ENCODE measurements at places on chromosomes 7 and 10.

- no peak for DNase-seq
Measured at GRCh38 chr7:155997431-155998327, 185.4 kb upstream of the SHH start.

GRCh38 chr10:48982584-48982983 is 42.9 kb upstream of the LRRC18 start:
- no peak for DNase-seq

GRCh38 chr10:126919426-126919825 is 14.2 kb downstream of the DOCK1 start:
- DNase-seq, result no peak

GRCh38 chr7:5564894-5565293 is 141.3 kb upstream of the TNRC18 start:
- DNase-seq, result no peak

GRCh38 chr10:43125274-43125845 is 12.9 kb upstream of the CSGALNACT2 start:
- DNase-seq, result no peak

DNA sequence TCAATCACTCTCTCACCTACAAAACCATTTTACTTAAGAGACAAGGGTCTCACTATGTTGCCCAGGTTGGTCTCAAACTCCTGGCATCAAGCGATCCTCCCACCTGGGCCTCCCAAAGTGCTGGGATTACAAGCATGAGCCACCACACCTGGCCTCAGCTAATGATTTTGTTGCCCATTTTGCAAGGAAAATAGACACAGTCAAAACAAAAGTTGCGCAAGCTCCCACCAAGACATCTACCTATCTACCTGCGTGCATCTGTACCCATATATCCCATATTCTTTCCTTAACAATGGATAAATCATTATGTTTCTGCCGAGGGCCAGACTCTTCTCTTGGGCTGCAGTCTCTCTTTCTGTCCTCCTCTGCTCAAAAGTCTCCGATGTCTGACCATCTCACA is 67.3 kb downstream of the APBB1IP start:
- no peak for DNase-seq

GRCh38 chr10:125083576-125083920 is 76.8 kb downstream of the CTBP2 start:
- no peak for DNase-seq

DNA sequence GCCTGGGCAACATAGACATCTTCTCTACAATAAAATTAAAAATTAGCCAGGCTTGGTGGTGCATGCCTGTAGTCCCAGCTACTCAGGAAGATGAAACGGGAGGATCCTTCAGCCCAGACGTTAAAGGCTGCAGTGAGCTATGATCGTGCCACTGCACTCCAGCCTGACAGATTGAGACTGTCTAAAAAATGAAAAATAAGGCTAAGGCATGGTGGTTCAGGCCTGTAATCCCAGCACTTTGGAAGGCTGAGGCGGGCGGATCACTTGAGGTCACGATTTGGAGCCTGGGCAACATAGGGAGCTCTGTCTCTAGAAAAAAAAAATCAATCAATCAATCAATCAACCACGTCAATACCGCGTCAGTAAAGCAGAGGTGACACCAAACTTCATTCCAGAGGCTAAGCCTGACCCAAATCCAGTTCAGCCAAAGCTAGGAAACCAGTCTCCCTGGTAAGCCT is 31.1 kb downstream of the MRPS24 start:
- no peak for DNase-seq

DNA sequence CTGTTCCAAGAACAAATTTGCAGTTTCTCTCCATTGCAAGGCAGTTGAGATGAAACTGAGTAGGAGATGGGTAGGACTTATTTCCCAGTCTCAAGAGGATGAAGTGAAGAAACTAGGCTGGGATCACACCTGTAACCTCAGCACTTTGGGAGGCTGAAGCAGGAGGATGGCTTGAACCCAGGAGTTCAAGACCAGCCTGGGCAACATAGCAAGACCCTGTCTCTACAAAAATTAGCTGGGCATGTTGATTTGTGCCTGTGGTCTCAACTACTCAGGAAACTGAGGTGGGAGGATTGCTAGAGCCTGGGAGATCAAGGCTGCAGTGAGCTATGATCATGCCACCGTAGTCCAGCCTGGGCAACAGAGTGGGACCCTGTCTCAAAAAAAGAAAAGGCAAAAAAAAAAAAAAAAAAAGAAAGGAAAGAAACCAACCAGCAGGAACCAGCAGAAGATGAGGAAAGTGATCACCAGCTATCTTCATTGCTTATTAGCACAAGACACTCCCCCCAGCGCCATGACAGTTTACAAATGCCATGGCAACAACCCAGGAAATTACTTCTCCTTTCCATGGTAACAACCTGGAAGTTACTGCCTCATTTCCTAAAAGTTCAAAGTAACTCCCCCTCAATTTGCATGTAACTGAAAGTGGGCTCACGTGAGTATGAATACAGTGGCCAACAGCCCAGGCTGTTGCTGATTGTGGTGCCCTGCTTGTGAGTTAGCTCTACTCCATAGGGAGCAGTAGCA is 18.3 kb upstream of the ST8SIA6 start:
- no peak for DNase-seq

- DNase-seq, result no peak
Measured at GRCh38 chr10:62243647-62243997, 25.0 kb downstream of the RTKN2 start.

Data from stimulated activated CD8-positive, alpha-beta memory T cell treated with anti-CD3 and anti-CD28 coated beads, Interleukin-4, amount 100 ng/mL, for 4 hours (primary cell).